ENCODE measurements at places on chromosomes 2 and 18.

- no peak for DNase-seq
Observed at GRCh38 chr2:35522450-35522849, 833.1 kb upstream of the CRIM1 start.

DNA sequence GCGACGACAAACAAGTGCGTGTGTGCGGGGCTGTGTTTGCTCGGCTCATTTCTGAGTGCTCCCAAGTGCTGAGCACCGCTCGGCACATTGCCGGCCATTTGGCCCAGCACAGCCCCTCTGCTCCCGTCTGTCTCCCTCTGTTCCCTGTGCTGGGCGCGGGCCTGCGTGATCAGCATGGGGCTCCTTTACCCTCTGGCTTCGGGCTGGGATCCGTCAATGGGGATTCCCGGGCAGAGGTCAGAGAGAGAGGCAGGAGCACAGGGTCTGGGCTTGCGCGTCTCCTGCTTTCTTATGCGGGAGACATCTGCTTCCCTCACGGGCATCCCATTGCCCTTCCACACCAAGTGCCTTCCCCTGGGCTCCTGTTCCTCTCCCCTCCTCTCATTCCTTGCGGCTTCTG lies 234.0 kb downstream of the ACKR3 start:
- no peak for DNase-seq

DNA sequence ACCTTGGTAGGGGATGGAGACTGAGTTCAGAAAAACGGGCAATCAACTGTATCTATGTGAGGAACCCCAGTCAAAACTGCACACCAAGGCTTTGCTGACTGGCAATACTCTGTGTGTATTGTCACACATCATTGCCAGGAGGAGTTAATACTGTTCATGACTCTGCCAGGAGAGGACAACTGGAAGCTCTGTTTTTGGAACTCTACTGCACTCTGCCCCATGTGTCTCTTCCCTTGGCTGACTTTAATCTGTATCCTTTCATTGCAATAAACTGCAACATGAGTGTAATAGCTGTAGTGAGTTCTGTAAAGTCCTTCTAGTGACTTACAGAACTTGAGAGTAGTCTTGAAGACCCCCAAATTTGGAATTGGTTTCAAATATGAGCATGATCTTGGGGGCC lies 72.3 kb downstream of the FAM228A start:
- DNase-seq, result no peak

- DNase-seq, result no peak
Observed at GRCh38 chr18:32139835-32140283, 48.2 kb downstream of the RNF138 start.

DNA sequence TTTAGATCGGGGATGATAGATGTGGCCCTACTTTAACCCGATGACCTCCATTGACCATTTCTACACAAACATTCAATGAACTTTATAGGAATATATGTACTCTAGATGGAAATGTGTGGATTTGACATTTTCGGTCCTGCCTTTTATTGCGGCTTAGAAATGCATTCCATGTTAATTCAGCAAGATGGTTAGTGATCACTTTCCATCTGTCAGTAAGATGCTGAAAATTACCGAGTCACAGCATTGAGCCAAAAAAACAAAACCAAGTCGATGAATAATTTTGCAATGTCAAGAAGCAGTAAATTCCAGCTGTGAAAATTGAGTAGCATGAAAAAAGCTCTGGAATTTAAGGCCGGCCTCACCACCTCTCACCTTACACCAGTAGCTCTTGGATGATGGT lies 1642.6 kb upstream of the NXPH2 start:
- no peak for DNase-seq

DNA sequence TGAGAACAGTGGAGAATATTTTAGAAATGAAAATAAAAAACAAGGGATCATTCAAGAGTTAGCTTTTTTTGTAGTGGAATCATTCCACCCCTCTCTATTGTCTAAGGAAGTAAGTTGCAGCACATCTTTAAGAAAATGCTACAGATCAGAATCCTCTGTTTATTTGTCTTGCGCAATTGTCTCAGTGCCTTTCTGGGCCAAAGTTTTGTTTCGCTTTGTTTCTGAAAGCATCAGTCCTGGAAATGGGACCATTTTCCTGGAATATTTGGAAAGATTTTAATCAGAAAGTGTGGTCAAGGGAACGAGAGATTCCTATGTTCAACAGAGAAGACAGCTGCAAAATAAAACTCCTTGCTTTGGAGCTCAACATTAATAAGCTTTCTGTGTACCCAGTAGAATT lies 74.0 kb downstream of the NRXN1 start:
- no peak for DNase-seq

GRCh38 chr2:71133603-71134002 lies 3.2 kb downstream of the MPHOSPH10 start:
- DNase-seq, result no peak

DNA sequence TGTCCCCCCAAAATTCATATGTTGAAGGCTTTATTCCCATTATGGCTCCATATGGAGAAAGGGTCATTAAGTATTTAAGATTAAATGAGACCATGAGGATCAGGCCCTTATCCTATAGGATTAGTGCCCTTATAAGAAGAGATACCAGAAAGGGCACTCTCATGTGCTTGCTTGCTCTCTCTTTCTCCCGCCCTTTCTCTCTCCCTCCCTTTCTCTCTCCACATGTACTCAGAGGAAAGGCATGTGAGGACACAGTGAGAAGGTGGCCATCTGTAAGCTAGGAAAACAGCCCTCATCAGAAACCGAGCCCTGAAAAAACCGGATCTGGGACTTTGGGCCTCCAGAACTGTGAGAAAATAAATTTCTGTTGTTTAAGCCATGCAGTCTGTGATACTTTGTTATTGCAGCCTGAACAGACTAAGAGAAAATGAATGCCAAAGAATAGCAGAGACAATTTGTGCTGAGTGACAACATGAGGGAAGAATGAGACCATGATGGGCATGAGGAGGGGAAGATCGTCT lies 300.0 kb upstream of the SLC39A10 start:
- DNase-seq, result no peak
